ENCODE measurements at places on chromosomes 7 and 10.

GRCh38 chr7:131560061-131560460 lies 3.6 kb upstream of the PODXL start:
- DNase-seq, result no peak

GRCh38 chr7:19916046-19916445 lies 142.6 kb upstream of the TMEM196 start:
- no peak for DNase-seq

DNA sequence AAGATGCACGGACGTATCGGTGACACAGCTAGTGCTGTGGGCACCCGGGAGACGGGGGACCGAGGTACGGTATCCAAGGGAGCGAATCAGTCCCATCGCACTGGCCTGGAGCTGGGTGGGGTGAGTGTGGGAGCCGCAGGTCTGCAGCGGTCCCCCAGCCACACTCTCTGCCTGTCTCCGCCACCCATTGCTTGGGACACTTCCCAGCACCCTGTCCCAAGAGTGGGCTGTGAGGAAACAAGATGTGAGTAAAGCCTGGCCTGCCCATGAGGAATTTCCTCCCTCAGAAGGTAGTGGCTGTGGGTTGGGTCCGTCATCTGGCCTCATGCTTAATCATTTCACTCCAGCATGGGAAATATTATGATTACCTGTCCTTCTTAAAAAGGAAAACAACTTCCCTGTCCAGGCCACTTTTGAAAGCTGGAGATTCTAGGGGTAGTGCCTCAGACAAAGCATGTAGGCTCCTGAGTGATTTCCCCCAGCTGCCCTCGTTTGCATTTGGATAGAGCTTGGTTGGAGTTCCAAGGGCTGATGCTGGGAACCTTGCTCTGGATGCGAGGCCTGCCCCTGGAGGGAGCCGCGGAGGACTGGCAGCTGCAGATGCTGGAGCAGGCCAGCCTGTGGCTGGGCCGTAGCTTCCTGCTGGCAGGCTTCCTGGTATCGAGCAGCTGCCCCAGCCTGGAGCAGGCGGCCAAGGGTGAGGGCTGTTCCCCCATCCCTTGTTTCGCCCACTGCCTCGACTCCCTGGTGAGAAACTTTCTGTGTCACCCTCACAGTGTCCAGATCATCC lies 6.2 kb upstream of the ACTR3C start:
- DNase-seq, result no peak

GRCh38 chr10:76282061-76283025 lies 850.9 kb downstream of the LRMDA start:
- DNase-seq, result no peak

GRCh38 chr7:151062399-151063211 lies 3.2 kb downstream of the SLC4A2 start:
- DNase-seq, result no peak

- DNase-seq, result no peak
These were observed 618 bp upstream of the RELN start for GRCh38 chr7:103989785-103990767.

GRCh38 chr7:92762851-92763250 lies 73.5 kb downstream of the CDK6 start:
- no peak for DNase-seq

DNA sequence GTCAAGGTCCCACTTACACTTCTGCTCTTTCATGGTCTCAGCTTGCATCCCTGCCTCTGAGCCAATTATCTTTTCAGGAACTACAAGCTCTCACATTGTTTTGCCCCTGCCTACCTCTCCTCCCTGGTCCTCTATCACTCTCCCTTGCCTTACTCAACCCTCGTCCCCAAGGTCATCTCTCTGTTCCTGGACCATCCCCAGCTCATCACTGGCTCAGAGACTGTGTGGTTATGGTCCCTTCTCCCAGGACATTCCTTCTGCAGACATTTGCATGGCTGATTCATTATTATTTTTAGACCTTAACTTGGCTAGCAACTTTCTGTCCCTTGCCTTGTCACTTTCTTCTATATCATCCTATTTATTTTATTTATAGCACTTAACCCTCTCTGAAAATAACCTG lies 17.8 kb upstream of the GPAM start:
- no peak for DNase-seq

DNA sequence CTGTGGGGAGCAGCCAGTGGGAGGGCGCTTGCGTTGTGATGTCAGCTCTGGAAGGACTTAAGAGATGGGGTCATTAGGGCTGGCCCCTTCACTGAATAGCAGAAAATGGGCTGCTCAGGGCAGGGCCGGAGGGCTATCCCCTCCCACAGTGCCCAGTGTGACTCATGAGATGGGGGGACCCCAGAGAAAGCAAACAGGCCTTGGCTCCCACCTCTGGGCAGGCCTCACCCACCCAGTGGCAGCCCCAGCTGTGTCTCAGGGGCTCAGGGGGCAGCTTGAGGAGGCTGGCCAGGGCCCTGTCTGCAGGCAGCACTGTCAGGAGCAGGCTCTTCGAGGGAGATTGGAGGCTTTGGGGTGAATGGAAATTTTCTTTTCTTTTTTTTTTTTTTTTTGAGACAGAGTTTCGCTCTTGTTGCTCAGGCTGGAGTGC lies 168.3 kb downstream of the SLIT1 start:
- DNase-seq, result no peak

DNA sequence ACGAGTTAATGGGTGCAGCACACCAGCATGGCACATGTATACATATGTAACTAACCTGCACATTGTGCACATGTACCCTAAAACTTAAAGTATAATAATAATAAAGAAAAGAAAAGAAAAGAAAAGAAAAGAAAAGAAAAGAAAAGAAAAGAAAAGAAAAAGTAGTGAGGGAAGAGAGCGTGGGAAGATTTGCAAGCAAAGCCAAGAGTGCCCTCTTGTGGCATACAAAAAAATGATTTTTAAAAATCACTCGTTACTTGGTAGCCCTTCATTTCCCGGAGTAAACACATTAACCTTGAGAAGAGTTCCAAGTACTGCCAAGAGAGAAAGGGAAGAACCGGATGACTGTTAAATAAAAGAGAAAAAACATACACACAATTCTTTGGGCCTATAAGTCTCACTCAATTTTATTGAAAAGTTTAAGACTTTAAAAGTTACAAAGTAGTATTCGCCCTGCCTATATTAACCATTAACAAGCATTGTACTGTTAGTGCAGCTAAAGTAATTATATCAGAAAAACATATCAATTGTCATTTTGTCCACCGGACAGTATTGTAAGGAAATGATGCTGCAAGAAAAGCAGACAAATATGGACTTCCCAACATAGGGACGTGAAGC lies 6.2 kb upstream of the CH25H start:
- DNase-seq, result no peak

DNA sequence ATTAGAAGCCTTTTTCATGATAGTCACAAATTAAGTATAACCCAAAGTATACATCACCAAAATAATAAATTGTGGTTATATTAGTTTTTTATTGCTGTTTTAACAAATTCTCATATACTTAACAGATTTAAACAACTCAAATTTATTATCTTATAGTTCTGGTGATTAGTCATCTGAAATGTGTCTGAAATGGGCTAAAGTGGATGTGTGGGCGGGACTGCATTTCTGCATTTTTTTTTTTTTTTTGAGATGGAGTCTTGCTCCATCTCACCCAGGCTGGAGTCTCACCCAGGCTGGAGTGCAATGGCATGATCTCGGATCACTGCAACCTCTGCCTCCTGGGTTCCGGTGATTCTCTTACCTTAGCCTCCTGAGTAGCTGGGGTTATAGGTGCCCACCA lies 891.5 kb upstream of the CELF2 start:
- no peak for DNase-seq

DNA sequence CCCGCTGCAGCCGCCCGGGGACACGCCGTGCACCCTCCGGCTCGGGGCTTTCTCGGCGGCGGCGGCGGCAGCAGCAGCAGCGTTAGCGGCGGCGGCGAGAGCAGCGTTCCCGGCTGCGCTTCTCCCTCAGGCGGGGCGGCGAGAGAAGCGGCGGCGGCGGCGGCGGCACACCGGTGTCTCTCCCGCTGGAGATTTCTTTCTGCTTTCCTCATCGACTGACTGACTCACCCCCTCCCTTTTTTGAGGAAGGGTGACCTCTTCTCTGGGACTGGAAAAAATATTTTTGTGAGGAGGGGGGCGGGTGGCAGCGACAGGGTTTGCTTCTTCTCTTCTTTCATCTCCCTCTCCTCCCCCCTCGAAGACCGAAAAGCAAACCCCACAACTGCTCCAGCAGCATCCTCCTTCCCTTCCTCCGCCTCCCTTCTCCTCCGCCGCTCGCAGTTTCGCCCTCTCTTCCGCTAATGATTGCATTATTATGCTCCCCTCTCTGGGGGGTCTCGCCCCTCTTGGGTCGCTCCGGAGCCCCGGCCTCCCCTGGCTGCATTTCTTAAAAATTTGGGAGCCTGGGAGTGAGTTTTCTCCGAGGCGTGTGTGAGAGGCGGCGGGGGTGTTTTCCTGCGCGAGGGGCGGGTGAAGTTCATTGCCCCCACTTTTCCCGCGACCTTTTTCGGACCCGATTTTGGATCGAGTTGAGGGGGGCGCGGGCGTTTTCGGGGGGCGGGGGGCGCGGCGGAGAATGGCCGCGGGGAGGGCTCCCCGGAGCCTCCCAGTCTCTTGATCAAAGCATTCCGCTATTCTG lies 411 bp downstream of the AUTS2 start:
- DNase-seq, result no peak

- no peak for DNase-seq
These were observed 17.6 kb upstream of the SH2D4B start for GRCh38 chr10:80519936-80520650.

All from activated CD4-positive, alpha-beta T cell treated with anti-CD3 and anti-CD28 coated beads, Interleukin-2, amount 50 U/mL, for 24 hours (primary cell).